CD4-positive, alpha-beta T cell (primary cell): ENCODE measurements at places on chromosomes 12 and 14. TPM values are rescaled to one million over a fixed set of nuclear protein-coding genes. Genes with fewer than 3 reads are reported as not detected.

RNASE3 gene
- not detected for total RNA-seq

ADAM21 gene
- not detected for total RNA-seq

TEAD4 gene
- total RNA-seq: not detected

ETFBKMT gene
- 0.38 TPM for total RNA-seq

SYCP3 gene
- total RNA-seq: 0.22 TPM

GPR65 gene
- 10.7 TPM for total RNA-seq
